ENCODE measurements at places on chromosomes 3 and 15.

GRCh38 chr15:99019558-99020540, 12.3 kb upstream of the PGPEP1L start:
- DNase-seq, result no peak

- no peak for DNase-seq
These were observed 31.0 kb downstream of the LCMT2 start for GRCh38 chr15:43299411-43299810.

GRCh38 chr15:63497642-63498467, 6.5 kb upstream of the USP3 start:
- DNase-seq, result peak; percentile 45

GRCh38 chr3:184155644-184156521, 706 bp downstream of the DVL3 start:
- DNase-seq, result peak; percentile 33

DNA sequence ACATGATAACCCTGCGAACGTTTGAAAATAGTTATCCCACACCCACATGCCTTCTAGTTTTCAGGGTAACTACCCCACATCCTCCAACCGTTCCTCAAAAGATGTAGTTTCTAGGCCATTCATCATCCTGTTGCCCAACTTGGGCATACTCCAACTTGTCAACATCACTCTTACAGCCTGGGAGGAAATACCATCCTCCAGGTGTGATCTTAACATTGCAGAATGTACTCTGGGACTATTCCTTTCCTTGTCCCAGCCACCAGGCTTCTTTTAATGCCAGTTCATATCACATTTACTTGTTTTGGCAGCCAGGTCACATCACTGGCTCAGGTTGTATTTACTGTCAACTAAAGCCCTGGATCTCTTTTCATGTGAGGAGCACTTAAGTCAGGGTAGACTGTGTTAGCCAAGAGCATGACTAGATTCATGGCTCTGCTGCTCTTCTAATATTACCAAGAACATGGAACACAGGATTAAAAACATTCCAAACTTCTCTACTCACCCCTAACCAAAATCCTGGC, 4.0 kb upstream of the DENND6A start:
- no peak for DNase-seq

DNA sequence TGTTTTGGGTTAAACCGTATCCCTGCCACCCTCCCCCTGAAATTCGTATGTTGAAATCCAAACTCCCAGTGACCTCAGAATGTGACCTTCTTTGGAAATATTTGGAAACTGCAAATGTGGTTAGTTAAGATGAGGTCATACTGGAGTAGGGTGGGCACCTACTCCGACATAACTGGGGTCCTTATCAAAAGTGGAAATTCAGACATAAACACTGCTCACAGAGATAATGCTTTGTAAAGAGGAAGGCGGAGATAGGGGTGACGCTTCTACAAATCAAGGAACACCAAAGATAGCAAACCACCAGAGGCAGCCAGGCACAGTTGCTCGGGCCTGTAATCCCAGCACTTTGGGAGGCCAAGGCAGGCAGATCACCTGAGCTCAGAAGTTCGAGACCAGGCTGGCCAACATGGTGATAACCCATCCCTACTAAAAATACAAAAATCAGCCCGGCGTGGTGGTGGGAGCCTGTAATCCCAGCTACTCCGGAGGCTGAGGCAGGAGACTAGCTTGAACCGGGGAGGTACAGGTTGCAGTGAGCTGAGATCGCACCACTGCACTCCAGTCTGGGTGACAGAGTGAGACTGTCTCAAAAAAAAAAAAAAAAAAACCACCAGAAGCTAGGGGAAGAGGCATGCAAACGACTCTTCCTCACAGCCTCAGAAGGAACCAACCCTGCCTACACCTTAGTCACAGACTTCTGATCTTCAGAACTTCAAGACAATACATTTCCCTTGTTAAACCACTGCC, 51.1 kb upstream of the CHD2 start:
- no peak for DNase-seq

Data from stimulated activated CD8-positive, alpha-beta memory T cell treated with anti-CD3 and anti-CD28 coated beads, Interleukin-12 subunit alpha, Interleukin-12 subunit beta, amount 100 ng/mL, for 4 hours (primary cell).